ENCODE measurements at places on chromosomes 11 and 22.

- DNase-seq: no peak
These were observed 18.5 kb downstream of the IRF7 start for GRCh38 chr11:597166-597725.

- DNase-seq: no peak
These were observed 83.7 kb downstream of the PHF21B start for GRCh38 chr22:44926124-44926475.

- DNase-seq: no peak
These were observed 21.2 kb upstream of the OSBPL5 start for GRCh38 chr11:3186166-3186953.

DNA sequence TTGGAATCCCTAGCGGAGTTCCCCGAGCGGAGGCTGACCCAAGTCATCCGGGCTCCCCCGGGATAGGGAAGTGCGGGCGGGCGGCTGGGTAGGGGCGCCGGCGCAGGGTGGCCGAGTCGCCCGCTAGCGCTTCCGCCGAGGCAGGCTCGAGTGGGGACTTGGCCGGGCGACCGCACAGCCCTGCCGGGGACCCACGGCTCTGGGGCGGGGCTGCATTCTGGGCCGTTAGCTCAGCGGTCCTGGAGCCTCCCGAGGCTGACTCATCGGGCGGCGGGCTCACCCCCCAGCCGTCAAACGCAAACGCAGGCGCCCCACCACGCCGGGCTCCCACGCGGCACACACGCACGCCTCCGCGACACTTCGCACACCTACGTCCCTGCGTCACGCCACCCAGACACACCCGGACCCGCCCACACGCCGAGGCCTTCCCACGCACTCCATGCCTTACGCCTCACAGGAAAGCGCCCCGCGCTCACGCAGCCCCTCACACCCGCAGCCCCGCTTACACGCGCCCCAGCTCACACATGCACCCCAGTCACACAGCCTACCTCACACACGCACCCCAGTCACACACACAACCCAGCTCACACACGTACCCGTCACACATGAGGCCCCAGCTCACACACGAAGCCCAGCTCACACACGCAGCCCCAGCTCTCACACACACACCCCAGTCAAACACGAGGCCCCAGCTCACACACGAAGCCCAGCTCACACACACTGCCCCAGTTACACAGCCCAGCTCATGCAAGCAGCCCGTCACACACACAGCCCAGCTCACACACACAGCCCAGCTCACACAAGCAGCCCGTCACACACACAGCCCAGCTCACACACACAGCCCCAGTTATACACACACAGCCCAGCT is 1.2 kb downstream of the PHLDB1 start:
- DNase-seq: no peak

- no peak for DNase-seq
These were observed 10.5 kb downstream of the C11orf86 start for GRCh38 chr11:66985508-66986177.

- DNase-seq: no peak
These were observed 153.4 kb downstream of the CACNA1I start for GRCh38 chr22:39723899-39724351.

DNA sequence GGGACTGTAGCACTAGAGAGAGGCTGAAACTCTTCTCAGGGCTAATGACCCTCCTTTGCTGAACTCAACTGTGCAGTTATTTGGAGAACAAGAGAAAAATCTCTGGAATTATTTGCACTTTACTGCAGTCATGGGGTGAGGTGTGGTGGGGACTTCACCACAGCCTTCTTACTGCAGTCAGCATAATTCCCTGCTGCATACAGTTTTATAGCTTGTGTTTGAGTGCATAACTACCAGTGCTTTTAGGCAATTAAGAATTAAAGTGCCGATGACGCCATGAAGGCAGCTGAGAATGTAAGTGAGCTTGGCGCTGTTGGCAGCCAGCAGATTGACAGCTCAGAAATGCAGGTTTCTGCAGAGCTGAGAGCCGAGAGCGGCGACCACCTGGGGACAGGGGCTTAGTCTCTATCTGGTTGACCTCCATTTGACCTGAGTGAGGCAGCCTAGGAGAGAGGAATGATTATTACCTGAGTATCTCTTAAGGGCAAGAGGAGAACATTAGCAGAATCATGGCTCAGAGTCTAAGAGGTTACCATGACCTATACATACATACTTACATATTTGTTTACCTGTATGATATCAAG is 830.0 kb downstream of the NTM start:
- no peak for DNase-seq

All from cortex of kidney (tissue), 1 donor.